ENCODE measurements at places on chromosomes 16 and 17. TPM values are rescaled to one million over a fixed set of nuclear protein-coding genes. Genes with fewer than 3 reads are reported as not detected.

- H3K27ac ChIP-seq, result peak overlapping the region; percentile 72
- H3K36me3 ChIP-seq, result no peaks in the 10 kb centered on the region
- H3K4me3 ChIP-seq, result peak overlapping the region; percentile 76
- peak; percentile 43 for DNase-seq
Observed at GRCh38 chr17:29176558-29177351, 3.4 kb downstream of the MYO18A start.

DNA sequence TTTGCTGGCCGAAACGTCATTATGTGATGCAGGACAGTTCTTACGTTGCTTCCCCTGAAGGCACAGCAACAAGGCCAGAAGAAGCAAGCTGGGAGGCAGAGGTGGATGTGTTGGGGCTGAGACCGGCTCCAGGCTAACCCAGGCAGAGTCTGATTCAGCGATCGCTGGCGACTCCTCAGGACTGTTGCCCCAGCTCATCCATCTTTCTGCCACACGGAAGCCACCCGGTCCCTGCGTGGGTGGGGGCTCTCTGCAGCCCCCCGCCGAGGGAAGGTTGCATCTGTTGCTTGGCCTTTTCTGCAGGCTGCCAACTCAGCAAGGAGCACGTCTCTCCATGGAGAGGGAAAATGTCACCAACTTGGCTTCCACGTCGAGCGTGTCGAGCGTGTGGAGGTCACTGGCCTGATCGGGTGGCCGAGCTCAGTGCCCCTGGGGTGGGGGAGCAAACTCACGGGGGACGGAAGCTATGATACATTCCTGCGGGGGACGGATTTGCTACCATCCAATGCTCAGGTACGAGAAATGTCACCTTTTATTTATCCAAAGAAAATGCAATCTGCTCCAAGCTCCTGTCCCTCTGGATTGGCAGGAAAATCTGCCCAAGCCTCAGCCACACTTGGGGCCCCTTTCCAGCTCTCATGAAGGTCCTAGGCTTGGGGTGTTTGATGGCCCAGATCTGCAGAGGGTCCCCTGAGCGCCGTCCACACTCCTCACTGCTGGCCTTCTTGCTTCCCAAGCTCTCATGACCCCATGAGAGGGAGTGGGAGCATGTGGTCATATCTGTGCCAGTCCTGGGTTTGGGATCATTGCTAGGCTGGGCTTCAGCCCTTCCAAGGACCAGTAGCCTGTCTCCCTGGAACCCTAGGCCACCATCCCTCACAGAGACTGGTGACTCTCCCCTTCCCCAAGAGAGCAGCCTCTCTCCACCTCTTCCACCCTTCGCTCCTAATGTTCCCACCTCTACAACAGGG is 69.4 kb downstream of the RPH3AL start:
- H3K4me1 ChIP-seq, result peaks cover 6% of the 10 kb centered on the region
- H3K36me3 ChIP-seq, result peaks cover 3% of the 10 kb centered on the region
- no peak overlapping the region for H3K4me3 ChIP-seq
- peak overlapping the region; percentile 22 for H3K27ac ChIP-seq

Gene FOXC2
- total RNA-seq, result 16.3 TPM

DNA sequence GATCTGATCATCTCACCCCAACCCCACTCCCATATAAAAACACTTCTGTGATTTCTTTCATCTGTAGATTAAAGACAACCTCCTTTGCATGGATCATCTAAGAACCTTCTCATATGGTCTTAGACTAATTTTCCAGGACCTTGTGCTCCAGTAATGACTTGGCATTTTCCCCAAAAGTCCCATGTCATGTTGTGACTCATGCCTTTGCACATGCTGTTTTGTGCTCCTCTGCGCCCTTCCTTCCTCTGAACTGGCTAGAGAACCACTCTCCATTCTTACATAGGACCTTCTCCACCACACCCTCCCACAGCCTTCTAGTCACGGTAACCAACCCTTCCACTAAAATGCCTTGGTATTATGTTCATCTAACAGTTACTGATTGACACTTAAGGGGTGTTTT is 99.5 kb upstream of the AXIN2 start:
- peak overlapping the region; percentile 8 for H3K4me3 ChIP-seq
- H3K27ac ChIP-seq, result no peak overlapping the region
- peaks cover 23% of the 10 kb centered on the region for H3K36me3 ChIP-seq
- DNase-seq, result no peak
- no peaks in the 10 kb centered on the region for H3K27me3 ChIP-seq

DNA sequence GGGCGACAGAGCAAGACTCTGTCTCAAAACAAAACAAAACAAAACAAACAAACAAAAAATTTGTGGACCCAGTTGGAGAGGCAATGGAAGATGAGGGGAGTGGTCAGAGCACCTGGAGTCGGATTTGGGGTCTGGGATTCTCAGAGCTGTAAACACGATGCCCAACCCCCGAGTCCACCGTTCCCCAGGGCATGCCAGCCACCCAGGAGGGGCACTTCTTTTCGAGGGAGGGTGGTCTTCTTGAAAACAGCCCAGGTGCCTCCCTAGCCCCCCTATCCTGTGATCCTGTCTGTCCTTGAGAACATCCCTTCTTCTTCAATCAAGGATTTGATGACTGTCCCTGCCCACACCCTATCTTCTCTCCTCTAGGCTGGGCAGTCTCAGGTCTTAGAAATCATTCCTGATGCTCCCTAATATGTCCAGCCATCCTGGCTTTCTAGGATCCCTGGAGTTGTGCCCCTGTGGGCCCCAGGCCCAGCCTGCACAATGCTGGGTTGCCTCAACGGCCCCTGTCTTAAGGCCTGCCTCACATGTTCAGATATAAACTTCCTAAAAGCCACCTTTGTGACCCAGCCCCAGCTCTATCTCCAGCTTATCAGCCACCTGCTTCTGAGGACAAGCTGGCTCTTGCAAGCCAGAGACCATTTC is 3.1 kb upstream of the SLC13A2 start:
- DNase-seq, result no peak
- H3K27me3 ChIP-seq, result peaks cover 12% of the 10 kb centered on the region
- no peak overlapping the region for H3K27ac ChIP-seq
- H3K4me1 ChIP-seq, result peaks cover 21% of the 10 kb centered on the region
- H3K36me3 ChIP-seq, result peaks cover 3% of the 10 kb centered on the region

Gene RNF43
- total RNA-seq, result 0.56 TPM

DNA sequence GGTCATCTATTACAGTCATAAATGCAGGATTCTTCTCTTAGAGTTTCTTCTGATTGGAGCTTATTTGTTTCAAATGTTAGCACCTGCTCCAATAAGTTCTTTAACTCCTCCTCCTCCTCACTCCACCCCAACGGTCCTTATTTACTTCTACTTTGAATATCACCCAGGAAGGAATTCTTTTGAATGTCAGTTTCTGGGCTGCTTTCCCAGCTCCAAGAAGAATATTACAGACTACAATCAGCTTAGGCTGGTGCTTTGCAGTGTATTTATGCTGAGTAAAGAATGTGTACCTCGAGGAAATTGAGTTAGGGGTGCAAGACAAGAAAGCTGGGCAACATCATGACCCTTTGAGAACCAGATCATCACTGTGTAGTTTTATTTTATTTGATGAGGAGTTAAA is 30.8 kb downstream of the MAP3K3 start:
- no peak overlapping the region for H3K27ac ChIP-seq
- peaks cover 2% of the 10 kb centered on the region for H3K4me1 ChIP-seq
- peaks cover 38% of the 10 kb centered on the region for H3K36me3 ChIP-seq
- no peak for DNase-seq
- H3K27me3 ChIP-seq, result no peaks in the 10 kb centered on the region
- no peak overlapping the region for H3K4me3 ChIP-seq

- no peak overlapping the region for H3K4me3 ChIP-seq
- no peaks in the 10 kb centered on the region for H3K27me3 ChIP-seq
- no peaks in the 10 kb centered on the region for H3K4me1 ChIP-seq
- no peak overlapping the region for H3K27ac ChIP-seq
Observed at GRCh38 chr16:27426423-27427408, 24.7 kb downstream of the IL21R start.

DNA sequence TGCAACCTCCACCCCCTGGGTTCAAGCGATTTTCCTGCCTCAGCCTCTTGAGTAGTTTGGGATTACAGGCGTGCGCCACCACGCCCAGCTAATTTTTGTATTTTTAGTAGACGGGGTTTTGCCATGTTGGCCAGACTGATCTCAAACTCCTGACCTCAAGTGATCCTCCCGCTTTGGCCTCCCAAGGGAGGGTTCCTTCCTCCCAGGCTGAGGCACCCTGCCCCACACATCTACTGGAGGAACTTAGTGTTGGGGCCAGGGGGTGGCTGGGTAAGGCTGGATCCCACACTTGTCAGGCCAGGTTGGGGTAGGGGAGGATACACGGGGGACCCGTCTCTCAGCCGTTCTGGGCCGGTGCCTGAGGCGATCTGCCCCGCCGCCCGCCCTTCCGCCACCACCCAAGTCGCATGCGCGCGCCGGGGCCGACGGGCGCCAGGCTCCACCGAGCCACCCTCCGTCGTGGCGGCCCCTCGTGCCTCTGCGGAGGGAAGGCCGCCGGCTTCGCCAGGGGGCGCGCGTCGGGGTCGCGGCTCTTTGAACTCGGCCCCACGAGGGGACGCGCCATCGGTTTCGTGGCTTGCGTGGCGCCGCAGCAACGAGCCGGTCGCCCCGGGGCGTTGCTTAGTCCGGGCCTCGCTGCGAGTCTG is 15.9 kb downstream of the GRB7 start:
- H3K27ac ChIP-seq, result no peak overlapping the region
- DNase-seq, result peak; percentile 49
- peaks cover 5% of the 10 kb centered on the region for H3K4me1 ChIP-seq
- no peaks in the 10 kb centered on the region for H3K36me3 ChIP-seq
- peak overlapping the region; percentile 76 for H3K4me3 ChIP-seq

Gene EPOP
- 1.3 TPM for total RNA-seq

DNA sequence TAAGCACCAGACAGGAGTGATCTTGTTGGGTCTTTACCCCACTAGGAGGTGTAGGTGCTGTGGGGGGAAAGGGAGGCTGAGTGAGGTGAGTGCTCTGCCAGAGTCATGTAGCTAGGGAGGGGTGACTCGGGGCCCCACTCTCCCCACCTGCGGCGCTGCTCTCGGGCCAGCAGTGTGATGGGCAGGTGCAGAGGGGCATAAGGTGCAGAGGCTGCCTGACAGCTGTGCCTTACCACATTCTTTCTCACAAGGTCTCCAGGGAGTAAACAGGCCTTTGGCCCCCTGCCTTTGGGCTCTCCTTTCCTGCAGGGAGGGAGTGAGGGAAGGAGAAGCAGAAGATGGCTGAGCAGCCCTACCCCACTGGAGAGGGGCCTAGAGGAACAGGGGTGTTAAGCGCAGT is 4.5 kb upstream of the CNP start:
- peaks cover 15% of the 10 kb centered on the region for H3K27me3 ChIP-seq
- no peak for DNase-seq
- peak overlapping the region; percentile 31 for H3K4me3 ChIP-seq
- H3K27ac ChIP-seq, result no peak overlapping the region

DNA sequence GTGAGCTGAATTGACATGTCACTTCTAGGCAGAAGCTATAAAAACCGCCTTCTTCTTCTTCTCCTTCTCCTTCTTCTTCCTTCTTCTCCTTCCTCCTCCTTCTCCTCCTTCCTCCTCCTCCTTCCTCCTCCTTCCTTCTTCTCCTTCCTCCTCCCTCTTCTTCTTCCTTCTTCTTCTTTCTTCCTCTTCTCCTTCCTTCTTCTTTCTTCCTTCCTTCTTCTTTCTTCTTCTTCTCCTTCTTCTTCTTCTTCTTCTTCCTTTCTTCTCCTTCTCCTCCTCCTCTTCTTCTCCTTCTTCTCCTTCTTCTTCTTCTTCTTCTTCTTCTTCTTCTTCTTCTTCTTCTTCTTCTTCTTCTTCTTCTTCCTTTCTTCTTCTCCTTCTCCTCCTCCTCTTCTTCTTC is 4.8 kb upstream of the FBXL19 start:
- H3K27me3 ChIP-seq, result peaks cover 13% of the 10 kb centered on the region
- no peak overlapping the region for H3K27ac ChIP-seq
- H3K36me3 ChIP-seq, result no peaks in the 10 kb centered on the region
- no peak for DNase-seq
- H3K4me1 ChIP-seq, result peaks cover 6% of the 10 kb centered on the region

Gene CCL4
- not detected for total RNA-seq

Gene FOXO3B
- total RNA-seq, result 14.2 TPM

- H3K36me3 ChIP-seq, result peaks cover 11% of the 10 kb centered on the region
- peak; percentile 8 for DNase-seq
- H3K4me1 ChIP-seq, result peaks cover 17% of the 10 kb centered on the region
- peak overlapping the region; percentile 91 for H3K4me3 ChIP-seq
Observed at GRCh38 chr17:67246653-67247415, 1.8 kb upstream of the HELZ start.

GRCh38 chr16:6125483-6126259 is 1028.1 kb upstream of the EEF2KMT start:
- no peaks in the 10 kb centered on the region for H3K27me3 ChIP-seq
- H3K36me3 ChIP-seq, result no peaks in the 10 kb centered on the region
- H3K4me3 ChIP-seq, result no peak overlapping the region
- no peaks in the 10 kb centered on the region for H3K4me1 ChIP-seq
- DNase-seq, result no peak

- no peaks in the 10 kb centered on the region for H3K36me3 ChIP-seq
- no peak overlapping the region for H3K4me3 ChIP-seq
- H3K27ac ChIP-seq, result no peak overlapping the region
- peak; percentile 56 for DNase-seq
- H3K27me3 ChIP-seq, result peaks cover 3% of the 10 kb centered on the region
Observed at GRCh38 chr16:9258423-9259051, 167.1 kb downstream of the HAPSTR1 start.

Gene TP53TG3B
- not detected for total RNA-seq

DNA sequence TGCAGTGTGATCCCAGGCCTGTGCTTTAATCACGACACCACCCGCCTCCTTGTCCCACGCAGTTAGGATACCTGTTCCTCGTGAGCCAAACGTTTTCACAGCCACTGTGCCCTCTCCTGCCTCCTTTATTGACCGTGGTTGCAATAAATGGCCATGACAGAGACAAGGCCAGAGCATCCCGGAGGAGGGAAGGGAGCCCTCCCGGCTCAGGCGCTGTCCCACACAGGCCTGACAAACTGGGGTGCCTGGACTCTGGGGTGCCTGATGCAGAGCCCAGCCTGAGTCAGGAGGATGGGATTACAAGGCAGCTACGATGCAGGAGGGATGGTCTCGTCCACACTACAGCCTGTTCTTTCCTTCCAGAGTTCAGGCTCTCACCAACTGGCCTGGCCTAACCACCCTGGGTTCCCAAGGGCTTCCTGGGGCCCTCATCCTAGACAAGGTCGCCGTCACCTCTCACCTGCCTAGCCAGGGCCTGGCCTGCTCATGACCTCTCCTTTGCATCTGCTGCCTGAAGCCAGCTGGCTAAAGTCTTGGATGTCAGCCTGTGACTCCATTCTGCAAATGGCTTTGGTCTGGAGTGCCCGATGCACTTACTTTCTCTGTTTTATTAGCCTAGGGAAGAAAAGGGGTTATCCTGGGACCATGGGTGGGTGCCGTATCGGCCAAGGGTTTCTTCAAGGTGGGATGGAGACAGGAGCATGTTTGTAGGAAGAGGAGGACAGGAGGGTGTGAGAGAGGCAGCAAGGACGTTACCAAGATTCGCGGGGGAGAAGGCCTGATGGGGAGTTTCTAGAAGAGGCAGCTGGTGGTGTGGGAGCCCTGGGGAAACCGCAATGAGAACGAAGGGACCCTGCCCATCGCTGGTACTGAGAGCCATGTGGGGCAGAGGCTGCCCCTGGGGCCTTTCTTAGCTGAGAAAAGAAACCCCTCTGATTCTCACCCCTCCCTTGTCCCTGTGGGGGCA is 234.3 kb upstream of the TNRC6C start:
- H3K27me3 ChIP-seq, result peaks cover 2% of the 10 kb centered on the region
- DNase-seq, result no peak
- no peak overlapping the region for H3K4me3 ChIP-seq
- no peak overlapping the region for H3K27ac ChIP-seq
- H3K36me3 ChIP-seq, result no peaks in the 10 kb centered on the region

Gene ACSM3
- total RNA-seq, result 10.3 TPM

Gene CASKIN1
- total RNA-seq, result 2.4 TPM

GRCh38 chr17:8838551-8839095 is 28.9 kb downstream of the PIK3R6 start:
- no peak overlapping the region for H3K27ac ChIP-seq
- H3K4me1 ChIP-seq, result peaks cover 6% of the 10 kb centered on the region
- no peak overlapping the region for H3K4me3 ChIP-seq
- no peaks in the 10 kb centered on the region for H3K36me3 ChIP-seq

Measured in endothelial cell (in vitro differentiated cells).